ENCODE measurements at places on chromosomes 1 and 21.

GRCh38 chr1:207959141-207959825, 48.4 kb upstream of the CD34 start:
- no peak for DNase-seq

- no peak for DNase-seq
These were observed 296.0 kb downstream of the HHAT start for GRCh38 chr1:210624722-210625121.

GRCh38 chr21:32548978-32549377, 36.3 kb downstream of the TCP10L start:
- DNase-seq: no peak

DNA sequence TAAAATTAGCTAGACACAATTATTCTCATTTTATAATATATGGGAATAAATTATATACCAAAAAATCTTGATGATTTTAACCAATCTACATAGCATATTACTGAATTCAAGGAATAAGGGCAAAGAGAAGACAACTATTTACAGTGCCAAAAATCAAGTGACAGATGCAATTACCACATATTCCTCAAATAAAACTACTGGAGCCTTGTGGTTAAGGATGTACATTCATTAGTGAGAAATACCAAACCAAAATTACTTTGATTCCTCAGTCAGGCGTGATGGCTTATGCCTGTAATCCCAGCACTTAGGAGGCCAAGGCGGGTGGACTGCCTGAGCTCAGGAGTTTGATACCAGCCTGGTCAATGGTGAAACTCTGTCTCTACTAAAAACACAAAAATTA, 68.8 kb upstream of the RBM34 start:
- no peak for DNase-seq

- DNase-seq: no peak
These were observed 144.2 kb downstream of the KCNK2 start for GRCh38 chr1:215226757-215227156.

DNA sequence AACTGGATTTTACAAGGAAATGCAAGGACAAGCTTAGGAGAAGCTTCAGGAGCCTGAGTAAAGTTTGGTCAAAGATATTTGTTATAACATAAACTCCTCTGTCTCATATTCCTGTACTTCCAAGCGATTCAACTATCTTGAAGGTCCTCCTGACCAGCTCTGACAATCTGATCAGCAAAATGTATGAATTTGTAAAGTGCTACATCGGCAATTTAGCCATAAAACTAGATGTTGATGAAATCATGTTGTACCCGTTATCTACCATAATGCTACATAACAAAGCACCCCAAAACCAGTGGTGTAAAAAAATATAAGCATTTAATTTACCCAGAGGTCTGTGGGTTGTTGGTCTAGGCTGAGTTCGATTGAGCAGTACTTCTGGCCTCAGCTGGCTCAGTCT, 19.5 kb upstream of the KRTAP11-1 start:
- DNase-seq: no peak

DNA sequence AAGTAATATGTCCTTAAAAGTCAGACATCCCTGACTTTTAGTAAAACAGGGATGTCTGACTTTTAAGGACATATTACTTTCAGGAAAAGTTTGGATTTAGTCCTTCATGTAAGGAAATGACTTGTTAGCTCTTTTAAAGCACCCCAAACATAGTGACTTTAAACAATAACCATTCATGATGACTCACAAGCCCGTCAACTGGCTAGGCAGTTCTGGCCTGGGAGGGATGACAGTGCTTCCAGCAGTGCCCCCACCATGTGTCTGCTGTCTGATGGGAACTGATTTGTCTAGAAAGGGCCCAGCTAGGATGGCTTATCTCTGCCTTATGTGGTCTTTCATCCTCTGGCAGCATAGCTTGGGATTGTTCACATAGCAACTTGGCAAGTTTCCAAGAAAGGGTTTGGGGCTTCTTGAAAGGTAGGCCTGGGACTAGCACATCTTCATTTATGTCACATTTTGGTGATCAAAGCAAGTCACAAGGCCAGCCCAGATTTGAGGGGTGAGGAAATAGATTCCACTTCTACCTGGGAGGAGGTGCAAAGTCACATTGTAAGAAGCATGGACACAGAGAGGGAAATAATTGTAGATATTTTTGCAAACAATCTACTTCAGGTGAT, 143.5 kb downstream of the C1orf94 start:
- DNase-seq: no peak

DNA sequence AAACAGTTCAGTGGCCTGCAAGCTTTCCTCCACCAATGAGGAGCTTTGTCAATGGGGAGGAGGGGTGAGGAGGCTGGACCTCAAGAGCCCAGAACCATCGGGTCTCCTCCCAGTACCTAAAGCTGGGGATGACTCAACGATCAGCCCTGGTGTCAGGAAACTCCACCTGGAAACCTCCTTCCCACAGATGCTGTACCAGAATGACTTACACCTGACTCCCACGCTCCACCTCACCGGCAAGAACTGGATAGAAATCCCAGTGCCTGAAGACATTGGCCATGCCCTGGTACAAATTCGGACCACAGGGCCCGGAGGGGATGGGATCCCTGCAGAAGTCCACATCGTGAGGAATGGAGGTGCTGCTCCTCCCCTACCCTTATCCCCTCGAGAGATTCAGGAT, 11.4 kb downstream of the TMEM81 start:
- no peak for DNase-seq

- no peak for DNase-seq
These were observed 5.1 kb downstream of the AHCYL1 start for GRCh38 chr1:109989506-109990301.

DNA sequence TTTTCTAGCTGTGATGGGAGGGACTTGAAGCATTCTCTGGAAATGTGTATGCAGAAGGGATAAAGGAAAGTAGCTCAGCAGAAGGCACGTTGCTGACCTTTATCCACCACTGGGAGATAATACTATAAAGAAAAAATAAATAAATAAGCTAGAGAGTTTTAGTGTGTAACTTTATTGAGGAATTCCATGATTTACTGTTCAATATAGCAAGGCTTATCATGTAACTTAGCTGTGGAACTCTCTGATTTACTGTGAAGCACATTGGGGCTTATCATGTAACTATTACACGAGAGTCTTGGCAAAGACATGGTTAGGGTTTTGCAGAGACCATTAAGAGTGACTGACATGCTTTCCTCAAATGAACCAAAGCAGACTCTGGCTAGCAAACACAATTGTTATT, 316.1 kb upstream of the SNX7 start:
- DNase-seq: no peak

DNA sequence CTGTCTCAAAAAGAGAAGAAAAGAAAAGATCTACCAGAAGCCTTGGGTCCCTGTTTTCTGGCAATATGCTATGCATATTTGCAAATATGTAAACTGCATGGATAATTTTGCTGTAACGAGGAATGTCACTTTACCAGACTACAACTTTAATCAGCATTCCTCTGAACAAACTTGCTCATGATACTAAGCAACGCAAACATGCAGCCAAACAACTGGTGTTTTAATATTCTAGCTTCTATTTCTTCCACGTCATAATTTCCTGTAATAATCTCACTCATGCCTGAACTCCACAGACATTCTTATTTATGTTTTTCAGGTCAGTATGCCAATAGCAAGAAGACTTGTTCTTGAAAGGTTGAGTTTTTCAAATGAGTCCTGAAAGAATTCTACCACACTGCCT, 114.1 kb downstream of the SIM2 start:
- DNase-seq: no peak

DNA sequence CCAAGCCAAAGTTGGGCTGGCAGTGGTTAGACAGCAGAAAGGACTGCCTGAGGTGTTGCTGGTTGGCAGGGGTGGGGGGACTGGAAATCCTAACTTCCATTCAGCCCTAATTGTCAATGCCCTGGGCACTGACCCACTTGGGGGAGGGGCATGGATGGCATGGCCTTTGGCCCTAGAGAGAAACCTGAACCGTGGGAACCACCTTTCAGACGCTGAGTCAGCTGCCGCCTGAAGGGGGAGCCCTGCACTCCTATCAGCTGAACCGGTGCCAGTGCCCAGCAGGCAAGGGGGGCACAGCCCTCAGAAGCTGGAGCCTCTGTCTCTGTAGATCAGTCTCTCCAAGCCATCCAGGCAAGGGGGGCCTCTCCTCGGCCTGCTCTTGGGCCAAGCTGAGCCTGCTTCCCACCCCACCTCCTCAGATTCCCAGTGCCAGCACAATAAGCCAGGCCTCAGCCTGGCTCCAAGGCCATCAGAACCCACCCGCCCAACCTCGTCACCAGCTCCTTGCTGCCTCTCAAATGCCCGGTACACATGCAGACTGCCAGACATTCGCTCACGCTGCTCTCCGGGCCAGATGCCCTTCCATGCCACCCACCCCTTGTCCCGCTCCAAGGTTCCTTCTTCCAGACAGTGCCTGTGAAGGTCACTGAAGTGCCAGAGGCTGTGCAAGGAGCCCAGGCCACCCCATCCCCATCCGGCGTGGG, 11.6 kb downstream of the TINAGL1 start:
- DNase-seq: no peak
